ENCODE measurements at places on chromosomes 13 and 19.
A peak's percentile ranks its signal among the peaks of the same experiment; 100 is the strongest.

DNA sequence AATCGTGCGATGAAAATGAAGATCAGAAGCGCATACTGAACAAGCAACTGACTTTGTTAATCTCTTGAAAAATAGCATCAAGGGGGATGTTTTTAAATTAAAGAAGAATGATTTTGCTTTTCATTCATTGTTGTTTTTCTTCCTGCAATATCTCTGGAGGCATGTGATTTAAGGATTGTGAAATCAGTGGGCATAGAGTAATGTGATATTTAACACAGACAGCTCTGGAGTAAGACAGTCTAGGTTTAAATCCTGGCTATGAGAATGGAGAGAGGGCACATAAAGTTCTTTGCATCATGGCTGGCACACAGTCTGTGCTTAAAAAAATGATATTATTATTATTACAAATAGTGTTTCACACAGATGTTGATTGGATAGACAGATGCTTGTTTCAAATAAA, 243.1 kb upstream of the NBEA start:
- H3K4me1 ChIP-seq, result no peaks in the 10 kb centered on the region
- no peak overlapping the region for H3K27ac ChIP-seq
- H3K27me3 ChIP-seq, result no peaks in the 10 kb centered on the region
- H3K4me3 ChIP-seq, result no peak overlapping the region
- no peak for DNase-seq
- H3K36me3 ChIP-seq, result no peaks in the 10 kb centered on the region

DNA sequence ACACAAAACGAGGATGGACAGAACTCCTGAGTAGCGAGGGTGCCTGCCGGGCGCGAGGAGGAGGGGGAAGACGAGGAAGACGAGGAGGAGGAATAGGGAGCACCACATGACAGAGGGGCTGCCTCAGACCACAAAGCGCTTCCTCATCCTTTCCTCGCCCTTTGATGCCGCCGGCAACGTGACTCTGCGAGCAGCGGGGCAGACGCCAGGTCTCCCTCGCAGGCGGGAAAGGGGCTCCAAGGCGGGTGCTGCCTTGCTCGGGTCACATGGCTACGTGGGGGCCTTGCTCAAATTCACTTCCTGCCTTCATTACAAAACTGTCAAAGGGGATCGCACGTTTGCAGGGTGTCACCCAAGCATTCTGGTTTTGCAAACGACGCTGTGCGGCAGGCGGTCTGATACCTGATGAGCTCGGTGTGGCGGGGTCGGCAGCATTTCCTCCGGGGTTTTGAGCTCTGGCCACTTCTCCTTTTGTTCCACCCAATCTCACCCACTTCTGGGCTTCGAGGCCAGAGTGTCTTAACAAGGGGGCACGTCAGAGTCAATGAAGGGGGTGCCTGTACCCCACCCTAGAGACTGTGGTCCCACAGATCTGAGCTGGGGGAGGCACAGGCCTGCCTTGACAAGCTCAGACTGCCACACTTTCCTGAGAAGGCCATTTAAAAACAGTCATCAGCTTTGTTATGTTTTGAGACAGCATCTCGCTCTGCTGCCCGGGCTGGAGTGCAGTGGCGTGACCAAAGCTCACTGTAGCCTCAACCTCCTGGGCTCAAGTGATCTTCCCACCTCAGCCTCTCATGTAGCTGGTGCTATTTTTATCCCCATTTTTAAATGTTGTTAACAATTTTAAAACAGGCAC, 14.9 kb downstream of the MAP2K2 start:
- no peak overlapping the region for H3K27ac ChIP-seq
- H3K4me3 ChIP-seq, result no peak overlapping the region
- H3K4me1 ChIP-seq, result peaks cover 11% of the 10 kb centered on the region

- DNase-seq, result no peak
- peaks cover 62% of the 10 kb centered on the region for H3K27me3 ChIP-seq
- no peaks in the 10 kb centered on the region for H3K4me1 ChIP-seq
- no peak overlapping the region for H3K4me3 ChIP-seq
- no peak overlapping the region for H3K27ac ChIP-seq
- H3K36me3 ChIP-seq, result no peaks in the 10 kb centered on the region
Observed at GRCh38 chr19:39247701-39248664, 673 bp downstream of the IFNL4 start.

GRCh38 chr13:32624441-32624840, 38.2 kb downstream of the PDS5B start:
- no peak for DNase-seq
- no peaks in the 10 kb centered on the region for H3K36me3 ChIP-seq
- no peaks in the 10 kb centered on the region for H3K27me3 ChIP-seq
- H3K4me3 ChIP-seq, result no peak overlapping the region
- peaks cover 47% of the 10 kb centered on the region for H3K4me1 ChIP-seq

- no peaks in the 10 kb centered on the region for H3K36me3 ChIP-seq
- H3K4me3 ChIP-seq, result no peak overlapping the region
- H3K27me3 ChIP-seq, result no peaks in the 10 kb centered on the region
- no peaks in the 10 kb centered on the region for H3K4me1 ChIP-seq
- H3K27ac ChIP-seq, result no peak overlapping the region
- DNase-seq, result peak; percentile 53
Observed at GRCh38 chr13:39616087-39616694, 13.2 kb upstream of the LHFPL6 start.

DNA sequence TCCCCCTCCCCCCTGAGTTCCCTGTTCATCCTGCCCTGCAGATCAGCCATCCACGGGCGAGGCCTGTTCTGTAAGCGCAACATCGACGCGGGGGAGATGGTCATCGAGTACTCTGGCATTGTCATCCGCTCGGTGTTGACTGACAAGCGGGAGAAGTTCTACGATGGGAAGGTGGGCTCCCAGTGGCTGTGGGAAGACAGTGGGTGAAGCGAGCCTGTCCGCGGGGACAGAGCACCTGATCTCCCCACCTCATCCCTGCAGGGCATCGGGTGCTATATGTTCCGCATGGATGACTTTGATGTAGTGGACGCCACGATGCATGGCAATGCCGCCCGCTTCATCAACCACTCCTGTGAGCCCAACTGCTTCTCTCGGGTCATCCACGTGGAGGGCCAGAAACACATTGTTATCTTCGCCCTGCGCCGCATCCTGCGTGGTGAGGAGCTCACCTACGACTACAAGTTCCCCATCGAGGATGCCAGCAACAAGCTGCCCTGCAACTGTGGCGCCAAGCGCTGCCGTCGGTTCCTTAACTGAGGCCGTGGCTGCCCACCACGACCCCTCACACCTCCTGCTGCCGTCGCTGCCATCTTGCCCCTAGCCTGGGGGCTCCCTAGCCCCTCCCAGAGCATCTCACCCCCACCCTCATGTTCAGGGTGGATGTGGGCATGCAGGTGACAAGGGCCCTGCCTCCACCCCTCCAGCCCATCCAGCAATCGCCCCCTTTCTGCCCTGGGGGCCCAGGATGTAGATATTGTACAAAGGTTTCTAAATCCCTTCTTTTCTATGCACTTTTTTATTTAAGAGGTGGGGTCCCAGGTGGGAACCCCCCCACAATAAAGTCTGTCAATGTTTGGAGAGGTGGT, 4.0 kb downstream of the IGFLR1 start:
- H3K36me3 ChIP-seq, result peaks cover 3% of the 10 kb centered on the region
- no peak overlapping the region for H3K27ac ChIP-seq
- peaks cover 11% of the 10 kb centered on the region for H3K4me1 ChIP-seq
- no peak for DNase-seq

GRCh38 chr13:114173745-114174144, 5.3 kb upstream of the CFAP97D2 start:
- no peaks in the 10 kb centered on the region for H3K27me3 ChIP-seq
- no peak overlapping the region for H3K27ac ChIP-seq
- no peaks in the 10 kb centered on the region for H3K4me1 ChIP-seq
- no peak overlapping the region for H3K4me3 ChIP-seq
- no peaks in the 10 kb centered on the region for H3K36me3 ChIP-seq
- DNase-seq, result no peak

- H3K4me1 ChIP-seq, result no peaks in the 10 kb centered on the region
- H3K27ac ChIP-seq, result no peak overlapping the region
- no peaks in the 10 kb centered on the region for H3K27me3 ChIP-seq
- no peak for DNase-seq
- H3K36me3 ChIP-seq, result no peaks in the 10 kb centered on the region
Observed at GRCh38 chr13:66635526-66635925, 594.6 kb downstream of the PCDH9 start.

- peak overlapping the region; percentile 98 for H3K27ac ChIP-seq
- no peaks in the 10 kb centered on the region for H3K27me3 ChIP-seq
- DNase-seq, result no peak
- peaks cover 13% of the 10 kb centered on the region for H3K4me1 ChIP-seq
- peaks cover 2% of the 10 kb centered on the region for H3K36me3 ChIP-seq
- peak overlapping the region; percentile 93 for H3K4me3 ChIP-seq
Observed at GRCh38 chr19:3359919-3360420, 6.4 kb upstream of the NFIC start.

DNA sequence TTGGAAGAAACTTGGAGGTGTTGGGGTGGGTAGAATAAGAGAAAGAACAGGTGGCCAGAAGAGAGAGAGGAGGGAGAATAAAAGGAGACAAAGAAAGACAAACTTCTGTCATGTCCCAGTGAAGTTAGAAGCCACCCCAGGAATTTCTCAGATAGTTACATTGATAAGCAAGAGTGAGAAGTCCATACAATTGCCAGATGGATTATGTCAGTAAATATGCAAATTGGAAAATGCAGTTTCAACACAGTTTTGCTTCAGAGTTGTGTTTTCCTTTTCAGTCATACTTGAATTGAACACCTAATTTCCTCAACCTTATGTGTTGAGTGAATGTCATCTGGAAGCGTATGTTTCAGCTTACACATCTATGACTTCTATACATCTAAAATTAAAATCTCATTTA, 139.2 kb downstream of the RXFP2 start:
- H3K36me3 ChIP-seq, result no peaks in the 10 kb centered on the region
- H3K27me3 ChIP-seq, result no peaks in the 10 kb centered on the region

DNA sequence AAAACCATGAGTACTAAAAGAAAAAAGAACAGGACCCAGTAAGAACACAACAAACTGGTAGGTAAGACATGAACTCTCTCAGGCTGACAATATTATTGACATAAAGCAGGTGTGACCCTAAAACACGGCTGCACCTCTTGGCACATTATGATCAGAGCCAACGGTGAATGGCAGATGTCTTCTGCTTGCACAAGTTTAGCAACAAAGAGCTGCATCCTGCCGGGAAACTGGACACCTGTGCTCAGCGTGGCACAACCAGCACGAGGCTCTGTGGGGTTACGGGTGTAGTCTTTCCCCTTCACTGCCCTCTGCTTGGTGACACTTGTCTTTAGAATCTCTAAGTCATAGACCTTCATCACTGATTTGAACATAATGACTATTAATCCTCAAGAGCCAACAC, 97.9 kb downstream of the DOCK9 start:
- H3K27me3 ChIP-seq, result no peaks in the 10 kb centered on the region
- H3K4me3 ChIP-seq, result no peak overlapping the region
- peaks cover 5% of the 10 kb centered on the region for H3K36me3 ChIP-seq
- H3K4me1 ChIP-seq, result peaks cover 16% of the 10 kb centered on the region
- DNase-seq, result no peak
- H3K27ac ChIP-seq, result no peak overlapping the region

DNA sequence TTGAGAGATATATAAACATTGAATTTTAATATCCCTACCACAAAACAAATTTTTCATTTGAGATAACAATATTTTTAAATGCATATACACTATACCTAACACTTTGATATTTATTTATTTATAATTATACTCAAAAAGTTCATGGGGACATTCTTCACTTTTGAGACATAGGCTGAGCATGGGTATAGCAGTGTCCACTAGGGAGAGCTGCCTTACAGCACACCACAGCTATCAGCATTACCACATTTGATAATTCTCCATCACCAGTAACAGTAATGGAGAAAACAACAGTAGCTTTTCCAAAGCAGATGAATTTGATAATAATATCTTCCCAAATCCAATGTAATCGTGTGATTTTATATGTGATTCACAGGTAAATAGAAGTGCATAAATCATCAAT, 626.1 kb downstream of the DACH1 start:
- H3K27ac ChIP-seq, result no peak overlapping the region
- DNase-seq, result no peak
- no peaks in the 10 kb centered on the region for H3K36me3 ChIP-seq
- H3K4me1 ChIP-seq, result no peaks in the 10 kb centered on the region

DNA sequence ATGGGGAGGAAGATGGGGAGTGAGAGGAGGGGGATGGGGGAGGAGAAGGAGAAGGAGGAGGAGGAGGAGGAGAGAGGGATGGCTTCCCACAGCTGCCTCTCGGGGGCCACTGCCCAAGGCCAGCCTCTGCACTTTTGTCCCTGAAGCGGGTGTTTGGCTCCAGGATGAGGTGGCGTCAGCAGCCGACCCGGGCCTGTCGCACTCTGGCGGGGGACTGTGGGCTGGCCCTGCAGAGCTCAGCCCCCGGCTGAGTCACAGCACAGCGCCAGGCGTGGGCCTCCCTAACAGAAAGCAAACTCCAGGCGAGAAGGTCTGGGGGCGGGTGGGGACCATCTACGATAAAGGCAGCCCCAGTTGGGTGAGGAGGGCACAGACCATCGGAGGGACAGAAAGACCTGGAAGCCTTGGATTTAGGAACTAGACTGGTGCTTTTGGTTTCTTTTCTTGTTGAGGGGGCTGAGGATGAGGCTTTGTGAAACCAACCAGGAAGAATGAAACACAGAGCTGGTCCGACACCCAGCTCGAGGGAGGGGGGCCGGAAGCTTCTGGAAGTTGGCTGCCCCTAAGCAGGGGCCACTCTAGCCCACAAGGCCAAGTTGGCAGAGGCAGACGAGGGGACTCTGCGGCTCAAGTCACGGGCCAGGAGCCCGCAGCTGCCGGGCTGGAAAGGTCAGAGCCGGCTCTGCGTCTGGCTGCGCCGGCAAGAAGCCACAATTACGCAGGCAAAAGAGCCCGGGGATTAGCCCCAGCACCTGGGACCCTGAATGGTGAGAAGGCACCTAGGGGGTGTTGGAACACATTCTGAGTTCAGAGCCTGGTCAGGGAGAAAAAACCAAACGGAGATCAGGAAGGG, 18.2 kb downstream of the LSM4 start:
- no peaks in the 10 kb centered on the region for H3K27me3 ChIP-seq
- no peaks in the 10 kb centered on the region for H3K36me3 ChIP-seq
- H3K4me3 ChIP-seq, result peak overlapping the region; percentile 41
- peak; percentile 77 for DNase-seq

DNA sequence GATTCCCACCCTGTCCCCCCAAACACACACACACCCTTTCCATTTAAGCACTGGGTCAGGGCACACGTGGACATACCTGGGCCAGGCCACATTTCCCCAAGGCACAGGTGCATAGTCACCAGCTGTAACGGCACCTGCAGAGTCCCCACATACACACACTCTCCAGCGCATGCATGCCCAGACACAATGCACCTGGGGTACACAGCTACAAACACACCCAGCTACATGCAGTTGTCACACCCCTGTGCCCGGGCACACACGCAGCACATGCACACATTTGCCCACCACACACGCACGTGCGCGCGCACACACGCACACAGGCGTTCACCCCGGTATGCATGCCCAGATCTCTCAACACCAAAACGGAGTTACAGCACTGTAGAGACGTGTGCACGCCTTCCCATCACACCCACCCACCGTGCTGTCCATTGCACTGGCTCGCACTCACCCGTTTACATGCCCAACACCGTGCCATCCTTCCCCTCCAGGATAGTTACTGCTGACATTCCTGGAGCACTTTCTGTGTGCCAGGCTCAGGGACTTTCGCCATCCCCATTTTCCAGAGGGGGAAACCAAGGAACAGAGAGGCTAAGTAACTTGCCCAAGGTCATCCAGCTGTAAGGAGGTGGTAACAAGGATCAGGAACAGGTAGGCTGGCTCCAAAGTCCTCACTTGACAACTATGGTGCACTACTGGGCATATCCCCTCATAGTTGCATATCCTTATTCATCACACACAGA, 749 bp upstream of the SHANK1 start:
- no peaks in the 10 kb centered on the region for H3K4me1 ChIP-seq
- H3K27me3 ChIP-seq, result peaks cover 92% of the 10 kb centered on the region
- H3K4me3 ChIP-seq, result no peak overlapping the region
- H3K36me3 ChIP-seq, result no peaks in the 10 kb centered on the region
- no peak overlapping the region for H3K27ac ChIP-seq

GRCh38 chr19:33410915-33411401, 37.4 kb downstream of the CEBPG start:
- H3K27me3 ChIP-seq, result no peaks in the 10 kb centered on the region
- H3K4me1 ChIP-seq, result no peaks in the 10 kb centered on the region
- no peak for DNase-seq
- no peak overlapping the region for H3K27ac ChIP-seq
